ENCODE measurements at places on chromosomes 4 and X.

GRCh38 chr4:174537634-174538033 is 15.3 kb upstream of the HPGD start:
- no peak for DNase-seq

GRCh38 chr4:25535278-25535677 is 120.4 kb upstream of the SLC34A2 start:
- DNase-seq = peak; percentile 20

- peak; percentile 97 for DNase-seq
These were observed at the start of gene COX7B for GRCh38 chrX:77899081-77899828. Gene COX7B, plus strand, starts transcription at chrX:77899468. Its CDS starts 86 bp downstream, at chrX:77899554.

DNA sequence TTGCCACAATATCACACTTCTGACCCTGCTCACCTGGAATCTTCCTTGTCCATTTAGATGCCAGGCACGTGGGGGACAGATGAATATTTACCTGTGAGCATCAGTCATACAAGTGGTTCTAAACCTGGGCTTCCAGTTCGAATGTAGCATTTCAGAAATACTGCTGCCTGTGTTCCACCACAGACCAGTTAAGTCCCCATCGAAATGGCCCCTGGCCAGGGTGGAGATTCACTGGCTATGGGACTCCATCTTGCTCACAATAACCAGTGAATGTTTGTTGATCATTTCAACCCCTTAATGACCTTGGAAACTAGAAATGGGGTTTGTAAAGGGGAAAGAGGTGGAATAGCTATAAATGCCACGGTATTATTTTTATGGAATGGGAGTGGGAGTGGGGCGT is 73.8 kb downstream of the CLDN34 start:
- no peak for DNase-seq

GRCh38 chr4:153501578-153501977 is 35.4 kb downstream of the TMEM131L start:
- no peak for DNase-seq

DNA sequence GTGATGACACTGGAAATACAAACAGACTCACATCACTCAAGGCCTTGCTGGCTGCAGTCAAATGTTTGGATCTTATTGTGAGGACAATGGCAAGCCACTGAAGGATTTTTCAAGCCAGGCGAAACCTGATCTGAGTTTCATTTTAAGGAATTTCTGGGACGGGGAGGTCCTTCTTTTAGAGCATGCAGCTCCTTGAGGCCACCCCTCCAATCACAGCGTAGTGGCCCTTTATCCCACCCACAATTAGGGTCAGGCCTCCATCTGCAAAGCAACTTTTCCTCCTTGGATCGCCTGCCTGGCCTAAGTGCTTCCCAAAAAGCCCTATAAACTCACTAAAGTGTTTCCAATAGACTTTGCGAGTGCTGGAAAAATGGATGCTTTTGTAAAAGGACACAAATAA is 115.5 kb downstream of the EFHC2 start:
- DNase-seq = no peak

DNA sequence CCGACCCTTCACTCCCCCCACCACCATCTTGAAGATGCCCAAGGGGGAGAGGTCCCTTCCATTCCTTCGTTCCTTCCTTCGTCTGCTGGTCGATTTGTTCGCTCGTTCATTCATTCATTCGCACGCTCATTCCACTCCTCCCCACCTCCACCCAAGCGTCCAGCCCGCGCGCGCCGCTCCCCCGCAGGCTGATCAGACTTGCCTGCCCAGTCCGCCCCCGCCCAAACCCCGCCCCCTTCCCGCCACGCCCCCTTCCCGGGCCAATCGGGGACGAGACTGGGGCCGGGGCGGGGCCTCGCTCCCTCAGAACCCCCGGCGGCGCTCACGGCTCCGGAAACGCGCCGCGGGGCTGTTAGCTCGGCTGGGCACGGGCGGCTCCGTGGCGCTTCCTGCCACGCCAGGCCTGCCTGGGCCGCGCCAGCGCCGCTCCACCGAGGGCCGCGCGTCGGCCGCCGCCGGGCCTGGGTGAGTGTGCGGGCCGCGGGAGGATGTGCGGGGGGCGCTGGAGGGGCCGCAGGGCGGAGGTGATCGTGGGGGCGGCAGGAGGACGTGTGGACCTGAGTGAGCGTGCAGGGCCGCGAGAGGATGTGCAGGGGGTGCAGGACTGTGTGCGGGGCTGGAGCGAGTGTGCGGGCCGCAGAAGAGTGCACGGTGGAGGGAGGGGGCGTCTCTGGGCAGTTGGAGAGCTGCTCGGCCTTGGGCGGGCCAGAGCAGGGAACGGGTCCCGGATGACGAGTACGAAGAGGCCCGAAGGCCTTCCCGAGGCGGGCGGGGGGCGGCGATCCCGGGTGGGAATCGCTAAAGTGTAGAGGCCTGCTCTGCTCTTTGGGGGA is at the start of gene ZNF275:
Gene ZNF275, plus strand, starts transcription at position 333 of the 833 bp plus-strand sequence. CDS start 2,527 bp downstream, outside the sequence.
- peak; percentile 62 for DNase-seq

- DNase-seq = no peak
These were observed 117.0 kb downstream of the SPOCK3 start for GRCh38 chr4:167117273-167117672.

DNA sequence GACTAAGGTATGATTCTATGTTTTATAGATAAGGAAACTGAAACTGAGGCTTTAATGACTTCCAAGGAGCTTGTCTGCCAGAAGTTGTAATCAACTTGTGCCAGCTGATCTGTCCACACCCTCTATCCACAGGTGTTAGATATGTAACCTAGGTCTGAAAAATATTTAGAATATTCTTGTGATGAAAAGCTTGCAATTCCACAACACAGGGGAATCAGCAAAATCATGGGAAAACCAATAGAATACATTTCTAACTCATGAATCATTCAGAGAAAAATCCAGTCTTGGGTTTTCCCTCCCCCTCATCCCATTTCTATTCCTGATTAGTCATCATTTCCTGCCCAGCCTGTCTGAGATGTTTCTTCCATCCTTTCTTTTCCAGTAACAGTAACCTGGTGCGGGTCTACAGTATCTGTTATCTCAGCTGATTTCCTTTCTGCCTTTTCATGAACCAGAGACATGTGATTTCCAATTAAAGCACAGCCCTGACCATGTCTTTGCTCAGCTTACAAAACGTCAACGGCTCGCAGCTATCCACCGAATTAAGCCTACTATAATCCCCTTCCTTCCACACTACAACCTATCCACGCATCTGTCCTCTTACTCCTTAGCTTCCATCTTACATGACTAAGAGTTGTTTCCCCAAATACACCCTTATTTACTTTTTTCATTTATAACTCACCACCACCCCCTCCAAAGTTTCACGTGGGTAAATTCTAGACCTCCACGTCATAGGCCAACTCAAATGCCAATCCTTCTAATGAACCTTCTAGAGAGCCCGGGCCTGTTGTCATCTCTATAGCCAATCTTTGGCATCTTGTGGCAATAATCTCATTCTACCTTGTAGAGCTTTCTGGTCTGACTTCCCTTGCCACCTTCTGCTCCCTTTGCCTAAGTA is 961 bp upstream of the NOCT start:
- peak; percentile 27 for DNase-seq

GRCh38 chr4:120053911-120054310 is 12.7 kb downstream of the MAD2L1 start:
- no peak for DNase-seq

DNA sequence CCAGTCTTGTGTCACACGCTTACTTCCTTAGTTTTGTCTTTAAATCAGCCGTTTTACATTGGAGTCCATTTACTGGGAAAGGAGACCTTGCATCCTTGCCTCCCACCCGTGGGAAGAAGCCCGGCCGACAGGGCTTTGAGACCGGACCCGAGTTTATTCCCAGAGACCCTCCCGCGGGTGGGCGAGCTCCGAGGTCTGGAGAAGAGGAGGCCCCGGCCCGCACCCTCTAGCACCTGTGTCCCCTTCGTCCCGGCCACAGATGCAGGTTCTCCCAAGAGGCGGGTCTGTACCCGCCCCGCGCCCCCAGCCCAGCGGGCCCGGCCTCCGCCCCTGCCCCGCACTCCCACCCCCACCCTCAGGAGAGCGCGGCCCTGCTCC is 3.8 kb upstream of the SLC26A1 start:
- DNase-seq = no peak

DNA sequence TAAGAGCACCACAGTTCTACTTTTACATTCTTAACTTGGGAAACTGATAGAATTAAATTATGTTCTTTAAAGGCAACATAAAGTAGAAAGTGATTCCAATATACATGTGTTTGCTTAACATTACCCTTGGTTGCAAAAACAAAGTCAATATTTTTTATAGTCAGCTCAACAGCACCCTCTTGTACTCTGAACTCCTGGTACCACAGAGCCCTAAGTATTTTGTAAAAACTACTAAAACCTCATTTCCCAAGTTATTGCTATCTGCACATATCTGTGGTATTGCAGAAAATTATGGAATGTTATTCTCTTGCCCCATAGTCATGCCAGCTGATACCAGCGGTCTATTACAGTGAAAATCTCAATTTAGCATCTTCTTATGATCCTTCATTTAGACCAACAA is 2.9 kb downstream of the KIF4A start:
- no peak for DNase-seq

- DNase-seq = no peak
These were observed 44.3 kb downstream of the CD40LG start for GRCh38 chrX:136692271-136692670.

GRCh38 chr4:37839426-37839825 is 12.9 kb downstream of the PGM2 start:
- no peak for DNase-seq

GRCh38 chr4:167119392-167119791 is 114.9 kb downstream of the SPOCK3 start:
- no peak for DNase-seq

- no peak for DNase-seq
These were observed 21.2 kb downstream of the KLF3 start for GRCh38 chr4:38684951-38685844.

DNA sequence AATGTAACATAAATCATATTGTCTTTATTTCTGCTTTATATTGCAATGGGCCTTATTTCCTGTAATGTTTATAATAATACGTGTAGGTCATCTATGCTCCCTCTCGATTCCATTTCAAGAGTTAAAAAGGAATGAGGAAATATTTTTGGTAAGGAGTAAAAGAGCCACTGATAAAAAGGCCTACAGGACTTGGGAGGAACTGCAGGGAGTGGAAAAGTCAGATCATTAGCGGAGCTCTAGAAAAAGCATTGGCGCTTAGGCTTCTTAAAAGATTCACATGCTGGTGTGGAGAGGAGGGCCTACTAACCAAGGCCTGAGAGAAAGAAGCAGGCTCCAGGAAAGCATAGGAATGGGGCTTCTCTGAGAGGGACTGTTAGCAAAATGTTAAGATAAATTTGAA is 82.9 kb upstream of the PNPLA4 start:
- no peak for DNase-seq

GRCh38 chrX:23884427-23885024 is 23.2 kb downstream of the APOO start:
- no peak for DNase-seq

DNA sequence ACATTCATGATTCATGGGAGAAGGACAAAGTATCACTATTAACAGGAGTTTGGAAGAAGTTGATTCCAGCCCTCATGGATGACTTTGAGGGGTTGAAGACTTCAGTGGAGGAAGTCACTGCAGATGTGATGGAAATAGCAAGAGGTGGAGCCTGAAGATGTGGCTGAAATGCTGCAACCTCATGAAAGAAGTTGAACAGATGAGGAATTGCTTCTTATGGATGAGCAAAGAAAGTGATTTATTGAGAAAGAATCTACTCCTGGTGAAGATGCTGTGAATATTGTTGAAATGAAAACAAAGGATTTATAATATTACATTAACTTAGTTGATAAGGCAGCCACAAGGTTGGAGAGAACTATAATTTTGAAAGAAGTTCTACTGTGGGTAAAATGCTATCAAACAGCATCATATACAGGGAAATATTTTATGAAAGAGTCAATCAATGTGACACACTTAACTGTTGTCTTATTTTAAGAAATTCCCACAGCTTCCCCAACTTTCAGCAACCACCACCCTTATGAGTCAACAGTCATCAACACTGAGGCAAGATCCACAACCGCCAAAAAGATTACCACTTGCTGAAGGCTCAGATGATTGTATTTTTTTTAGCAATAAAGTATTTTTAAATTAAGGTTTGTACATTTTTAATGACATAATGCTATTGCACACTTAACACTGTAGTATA is 302.6 kb downstream of the CBLL2 start:
- no peak for DNase-seq

DNA sequence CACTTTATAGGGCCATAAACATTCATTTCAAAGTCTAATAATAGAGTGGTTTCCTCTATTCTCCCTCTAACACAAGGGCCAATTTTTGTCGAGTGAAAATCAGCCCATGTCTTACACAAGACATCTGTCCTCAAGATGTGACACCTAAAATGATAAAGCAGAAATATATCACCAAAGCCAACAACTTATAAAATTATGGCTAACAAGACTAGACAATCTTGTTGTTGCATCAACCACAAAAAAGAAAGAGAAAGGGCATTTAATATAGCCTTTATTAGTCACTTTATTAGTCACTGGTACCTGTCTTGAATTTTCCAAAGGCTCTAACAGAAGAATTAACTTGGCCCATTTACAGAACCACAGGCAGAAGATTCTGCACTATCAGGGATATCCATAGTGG is 161.6 kb downstream of the SMIM20 start:
- DNase-seq = no peak

DNA sequence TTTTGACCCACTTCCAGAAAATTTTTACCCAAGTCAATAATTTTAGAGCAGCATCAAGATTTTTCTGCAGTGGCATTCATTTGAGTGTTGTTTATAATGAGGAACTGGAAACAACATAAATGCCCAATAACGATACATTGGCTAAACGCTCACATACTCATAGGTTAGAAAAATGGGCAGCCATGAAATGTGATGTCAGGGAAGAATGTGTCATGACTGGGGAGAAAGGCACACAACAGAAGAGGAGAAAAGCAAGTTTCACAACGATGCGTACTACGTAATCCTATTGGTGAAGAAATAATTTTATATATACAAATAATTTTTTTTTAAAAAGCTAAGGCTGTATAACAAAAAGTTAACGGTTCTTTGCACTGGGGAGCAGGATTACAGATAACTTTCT is 33.6 kb upstream of the MAP3K15 start:
- no peak for DNase-seq

GRCh38 chr4:113945906-113946305 is 33.5 kb downstream of the ARSJ start:
- DNase-seq = no peak

- DNase-seq = no peak
These were observed 40.0 kb downstream of the ACSL1 start for GRCh38 chr4:184785813-184786212.

- DNase-seq = no peak
These were observed 4.7 kb downstream of the BLTP1 start for GRCh38 chr4:122156819-122157218.

- no peak for DNase-seq
These were observed 90.3 kb upstream of the TEX13D start for GRCh38 chrX:124242131-124242530.

GRCh38 chrX:4925911-4926310 is 1212.5 kb upstream of the PRKX start:
- no peak for DNase-seq

DNA sequence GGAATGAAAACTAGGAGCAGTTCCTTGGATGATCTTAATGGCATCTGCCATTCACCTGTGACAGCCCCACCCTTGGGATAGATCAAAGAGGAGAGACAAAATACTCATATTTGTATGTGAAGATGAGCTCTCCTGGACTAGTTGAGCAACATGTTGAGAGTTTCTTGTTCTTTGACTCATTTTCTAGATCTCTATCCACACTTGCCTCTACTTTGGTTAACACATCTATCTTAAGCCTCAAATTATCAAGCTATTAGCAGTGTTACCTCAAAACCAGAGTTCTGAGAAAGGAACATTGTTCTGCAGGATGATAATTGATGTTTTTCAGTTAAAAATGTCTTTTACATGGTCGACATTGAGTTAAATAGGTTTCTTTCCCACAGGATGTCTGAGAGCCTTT is 94.2 kb upstream of the TEX13D start:
- DNase-seq = no peak

- no peak for DNase-seq
These were observed 154.4 kb downstream of the EFHC2 start for GRCh38 chrX:44189116-44189515.

All from NCI-H2081 (cell line).